ENCODE measurements at places on chromosomes 1 and 21.

DNA sequence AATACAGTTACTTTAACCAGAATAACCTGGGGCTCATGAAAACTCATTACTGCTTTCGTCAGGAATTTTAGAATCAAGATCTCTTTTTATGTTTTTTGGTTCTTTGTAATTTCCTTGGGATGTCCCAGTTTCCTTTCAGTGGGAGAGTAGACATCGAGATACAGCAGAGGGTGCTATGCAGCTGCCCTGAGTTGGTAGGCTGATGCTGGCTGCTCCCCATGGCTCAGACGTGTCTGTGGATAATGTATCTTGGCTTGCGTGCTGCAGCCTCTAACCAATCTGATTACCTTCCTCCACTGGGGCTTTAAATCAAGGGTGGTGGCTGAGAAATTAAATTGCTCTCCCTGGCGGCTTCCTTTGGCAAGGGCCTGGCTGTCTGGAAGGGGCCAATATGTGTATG, 253.7 kb downstream of the CACNA1E start:
- no peak for DNase-seq

DNA sequence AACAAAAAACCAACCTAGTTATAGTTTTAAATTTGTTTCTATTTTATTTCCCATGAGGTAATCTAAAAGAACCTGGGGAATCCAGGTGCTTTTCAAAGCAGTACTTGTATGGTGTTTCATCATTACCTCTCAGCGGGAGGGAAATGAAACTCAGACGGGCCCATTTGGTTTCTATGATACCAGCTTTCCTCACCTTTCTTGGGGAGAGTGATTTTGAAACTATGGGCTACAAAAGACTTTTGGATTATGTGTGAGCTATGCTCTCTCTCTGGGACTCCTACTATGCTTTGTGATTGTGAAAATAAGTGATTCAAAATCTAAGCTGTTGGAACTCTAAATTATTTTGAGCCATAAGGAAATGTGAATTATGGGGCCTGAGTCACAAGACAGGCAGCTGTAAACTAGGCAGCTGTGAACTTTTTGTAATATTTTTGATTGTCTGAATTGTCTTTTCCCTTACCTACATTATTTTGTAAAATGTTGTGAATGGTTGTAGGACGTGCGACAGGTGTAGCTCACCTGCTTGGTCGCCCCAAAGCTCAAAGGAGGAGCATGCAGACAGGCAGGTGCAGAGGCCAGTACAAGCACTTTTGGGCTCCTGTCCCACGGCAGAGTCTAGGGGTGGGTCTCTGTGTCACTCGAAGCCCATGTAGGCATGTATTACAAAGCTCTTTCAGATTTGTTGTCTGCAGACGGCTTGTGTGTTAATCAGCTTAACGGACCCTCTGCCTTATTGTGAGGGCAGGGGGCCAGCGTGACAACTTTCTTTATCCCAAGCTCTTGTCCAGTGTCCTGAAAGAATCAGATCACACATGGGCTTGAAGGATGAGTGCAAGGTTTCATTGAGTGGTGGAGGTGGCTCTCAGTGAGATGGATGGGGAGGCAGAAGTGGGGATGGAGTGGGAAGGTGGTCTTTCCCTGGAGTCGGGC, 64.8 kb upstream of the BACH1 start:
- DNase-seq, result peak; percentile 36

DNA sequence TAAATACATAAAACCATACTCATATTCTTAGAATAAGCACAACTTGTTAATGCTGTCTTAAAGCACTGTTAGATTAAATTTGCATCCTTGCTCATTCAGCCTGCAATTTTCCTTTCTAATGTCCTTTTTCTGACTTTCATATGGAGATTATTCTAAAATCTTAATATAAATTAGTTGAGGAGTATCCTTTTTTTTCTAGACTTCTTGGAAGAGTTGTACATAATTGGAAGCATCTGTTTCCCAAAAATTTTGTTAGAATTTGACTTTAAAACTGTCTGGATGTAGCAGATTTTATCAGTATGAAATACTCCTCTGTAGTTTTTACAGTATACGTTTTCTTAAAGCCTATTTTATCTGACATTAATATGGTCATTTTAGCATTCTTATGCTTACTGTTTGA, 9.7 kb downstream of the KIFAP3 start:
- no peak for DNase-seq

- no peak for DNase-seq
These were observed 266.2 kb downstream of the LMO4 start for GRCh38 chr1:87594736-87595383.

GRCh38 chr1:185426848-185427247, 109.8 kb upstream of the IVNS1ABP start:
- no peak for DNase-seq

- DNase-seq, result no peak
These were observed 64.1 kb downstream of the DDR2 start for GRCh38 chr1:162696286-162696862.

DNA sequence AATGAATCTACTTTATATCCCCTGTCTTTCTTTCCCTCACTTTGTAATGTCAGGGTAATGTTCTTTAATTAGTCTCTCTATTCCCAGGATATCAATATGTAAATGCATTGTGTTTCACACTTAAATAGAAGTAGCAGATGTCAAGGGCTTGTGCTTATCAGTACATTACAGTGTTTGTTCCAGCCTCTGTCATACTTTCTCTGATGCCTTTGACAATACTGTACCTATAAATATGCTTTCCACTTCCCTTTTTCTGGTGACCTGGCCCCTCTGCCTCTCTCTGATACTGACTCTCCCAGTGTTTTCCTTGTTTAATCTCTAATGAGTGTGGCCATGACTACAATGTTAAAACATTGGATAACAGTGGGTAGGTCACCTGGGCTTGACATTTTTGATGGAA, 862.0 kb upstream of the NEGR1 start:
- DNase-seq, result no peak

GRCh38 chr1:90919190-90919719, 102.6 kb downstream of the ZNF644 start:
- DNase-seq, result no peak

GRCh38 chr1:111202707-111203623, 2.5 kb upstream of the DENND2D start:
- no peak for DNase-seq

- no peak for DNase-seq
These were observed 351.3 kb downstream of the RRAGC start for GRCh38 chr1:38508232-38508631.

- no peak for DNase-seq
These were observed 505.1 kb upstream of the USP24 start for GRCh38 chr1:55720261-55720660.

DNA sequence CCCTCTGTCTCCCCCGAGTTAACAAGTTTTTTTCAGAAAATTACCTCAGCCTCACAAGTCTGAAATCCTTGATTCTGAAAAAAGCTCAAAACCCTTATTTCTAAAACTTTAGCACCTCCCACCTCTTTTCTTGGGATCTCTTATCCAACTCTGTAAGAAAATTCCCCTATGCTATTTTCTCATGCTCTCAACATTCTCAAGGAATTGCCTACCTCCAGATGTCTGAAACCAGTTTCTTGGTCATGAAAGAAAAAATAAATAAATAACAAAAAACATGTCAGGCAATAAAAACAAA, 18.1 kb upstream of the SFPQ start:
- DNase-seq, result no peak

DNA sequence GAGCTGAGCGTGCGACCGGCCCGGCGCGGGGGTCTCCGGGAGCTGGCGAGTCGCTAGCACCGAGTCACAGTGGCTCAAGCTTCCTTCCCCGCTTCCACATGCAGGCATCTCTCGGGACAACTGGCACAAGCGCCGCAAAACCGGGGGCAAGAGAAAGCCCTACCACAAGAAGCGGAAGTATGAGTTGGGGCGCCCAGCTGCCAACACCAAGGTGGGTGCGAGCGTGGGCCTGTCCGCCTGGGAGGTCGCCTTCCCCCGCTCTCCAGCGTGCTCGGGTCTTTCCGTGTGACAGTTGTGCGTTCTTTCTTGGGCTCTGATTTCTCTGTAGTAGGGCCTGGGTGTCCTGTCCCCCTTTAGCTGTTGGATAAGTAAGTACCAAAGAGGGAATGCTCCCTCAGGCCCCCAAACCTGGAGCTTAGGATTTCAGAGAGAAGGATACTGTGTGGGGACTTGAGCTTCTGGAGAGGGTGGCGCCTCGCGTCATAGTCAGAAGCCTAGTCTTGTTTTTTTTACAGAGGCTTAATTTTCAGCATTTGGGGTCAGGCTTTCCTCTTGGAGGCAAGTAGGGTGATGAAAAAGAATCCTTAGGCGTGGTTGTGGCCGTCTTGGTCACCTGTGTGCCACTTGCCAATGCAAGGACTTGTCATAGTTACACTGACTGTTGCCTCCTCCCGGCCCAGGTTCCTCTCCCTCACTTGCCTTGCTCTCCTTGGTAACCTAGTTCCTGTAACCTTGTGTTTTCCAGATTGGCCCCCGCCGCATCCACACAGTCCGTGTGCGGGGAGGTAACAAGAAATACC, 790 bp downstream of the RPS8 start:
- DNase-seq, result peak; percentile 57

- DNase-seq, result no peak
These were observed 21.5 kb downstream of the INSL5 start for GRCh38 chr1:66779475-66780078.

DNA sequence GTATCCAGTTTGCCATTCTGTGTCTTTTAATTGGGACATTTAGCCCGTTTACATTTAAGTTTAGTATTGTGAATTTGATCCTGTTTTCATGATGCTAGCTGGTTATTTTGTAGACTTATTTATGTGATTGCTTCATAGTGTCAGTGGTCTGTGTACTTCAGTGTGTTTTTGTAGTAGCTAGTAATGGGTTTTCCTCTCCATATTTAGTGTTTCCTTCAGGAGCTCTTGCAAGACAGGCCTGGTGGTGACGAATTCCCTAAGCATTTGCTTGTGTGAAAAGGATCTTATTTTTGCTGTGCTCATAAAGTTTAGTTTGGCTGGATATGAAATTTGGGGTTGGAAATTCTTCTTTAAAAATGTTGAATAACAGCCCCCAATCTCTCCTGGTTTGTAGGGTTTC, 69.2 kb upstream of the PDC start:
- no peak for DNase-seq

DNA sequence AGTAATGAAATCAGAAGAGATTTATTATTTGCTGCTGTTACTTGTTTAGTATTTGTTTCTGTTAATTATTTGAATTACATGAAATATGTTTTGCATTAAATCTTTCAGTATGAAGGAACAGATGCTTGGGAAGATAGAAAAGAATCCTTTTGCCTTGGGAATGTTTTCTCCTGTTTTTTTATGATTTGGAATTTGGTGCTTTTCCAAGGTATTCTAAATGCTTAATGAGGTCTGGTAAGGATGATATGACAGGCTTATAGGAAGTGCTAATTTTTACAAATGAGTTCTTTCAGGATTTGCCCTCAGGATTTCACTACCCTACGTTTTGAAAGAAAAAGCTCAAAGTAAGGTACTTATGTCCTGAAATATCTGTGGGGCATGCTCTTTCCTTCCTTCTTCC, 25.6 kb upstream of the ST6GALNAC3 start:
- DNase-seq, result no peak

DNA sequence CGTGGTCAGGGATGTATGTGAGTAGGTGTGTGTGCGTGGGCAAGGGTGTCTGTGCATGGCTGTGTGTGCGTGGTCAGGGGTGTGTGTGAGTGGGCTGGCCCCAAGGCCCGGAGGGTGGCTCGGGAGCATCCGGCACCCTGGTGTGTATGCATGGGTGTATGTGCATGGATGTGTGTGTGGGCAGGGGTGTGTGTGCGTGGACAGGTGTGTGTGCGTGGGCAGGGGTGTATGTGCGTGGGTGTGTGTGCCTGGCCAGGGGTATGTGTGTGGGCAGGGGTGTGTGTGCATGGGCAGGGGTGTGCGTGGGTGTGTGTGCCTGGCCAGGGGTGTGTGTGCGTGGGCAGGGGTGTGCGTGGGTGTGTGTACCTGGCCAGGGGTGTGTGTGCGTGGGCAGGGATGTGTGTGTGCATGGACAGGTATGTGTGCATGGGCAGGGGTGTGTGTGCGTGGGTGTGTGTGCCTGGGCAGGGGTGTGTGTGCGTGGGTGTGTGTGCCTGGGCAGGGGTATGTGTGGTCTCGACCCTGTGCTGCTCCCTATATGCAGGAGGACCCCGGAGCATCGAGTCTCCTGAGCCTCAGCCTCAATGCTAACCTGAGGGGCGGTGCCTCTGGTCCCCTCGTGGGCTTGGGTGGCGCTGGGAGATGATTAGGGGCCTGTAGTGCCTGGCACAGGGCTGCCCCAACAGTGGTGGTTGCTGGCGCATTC, 16.3 kb downstream of the ARHGEF16 start:
- DNase-seq, result no peak

- no peak for DNase-seq
These were observed 57.0 kb downstream of the SCCPDH start for GRCh38 chr1:246781212-246781611.

DNA sequence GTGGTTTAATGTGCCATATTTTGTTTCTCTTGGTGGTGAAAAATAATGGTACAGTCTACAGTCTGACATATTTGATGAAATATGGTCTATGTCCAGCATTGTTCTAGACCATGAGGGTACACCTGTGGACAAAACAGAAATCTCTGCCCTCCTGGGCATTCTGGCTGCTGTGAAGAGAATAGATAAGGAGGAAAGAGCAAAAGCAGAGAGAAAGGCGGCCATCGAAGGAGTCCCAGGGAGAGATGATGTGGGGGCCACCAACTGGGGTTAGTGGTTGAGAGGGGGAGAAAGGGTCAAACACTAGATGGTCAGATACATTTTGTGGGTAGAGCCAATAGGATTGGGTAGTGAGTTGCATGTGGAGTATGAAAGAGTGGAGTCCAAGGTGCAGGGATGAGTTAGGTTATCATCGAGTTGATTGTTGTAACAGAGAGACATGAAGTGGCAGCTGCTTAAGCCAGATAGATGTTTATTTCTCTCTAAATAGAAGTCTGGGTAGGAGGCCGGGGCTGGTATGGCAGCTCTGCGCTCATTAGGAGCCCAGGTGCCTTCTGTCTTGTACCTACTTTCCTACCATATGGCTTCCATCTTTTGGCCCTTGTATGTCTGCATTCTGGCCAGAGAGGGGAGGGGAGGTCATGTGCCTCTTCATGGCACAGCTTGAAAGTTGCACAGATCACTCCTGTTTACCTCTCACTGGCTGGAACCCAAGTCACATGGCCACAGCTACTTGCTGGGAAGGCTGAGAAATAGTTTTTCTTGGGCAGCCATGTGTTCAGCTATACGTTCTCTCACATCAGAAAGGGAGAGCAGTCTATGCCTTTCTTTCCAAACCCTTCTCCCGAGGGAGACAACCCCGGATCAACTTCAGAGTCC, 13.0 kb downstream of the UBE4B start:
- DNase-seq, result no peak

- peak; percentile 52 for DNase-seq
These were observed at the start of gene GBP4 for GRCh38 chr1:89198491-89199072. GBP4 (minus strand) TSS chr1:89198942; CDS start chr1:89198834, 108 bp downstream.

- DNase-seq, result no peak
These were observed 2.2 kb downstream of the AVPR1B start for GRCh38 chr1:206114692-206115640.

DNA sequence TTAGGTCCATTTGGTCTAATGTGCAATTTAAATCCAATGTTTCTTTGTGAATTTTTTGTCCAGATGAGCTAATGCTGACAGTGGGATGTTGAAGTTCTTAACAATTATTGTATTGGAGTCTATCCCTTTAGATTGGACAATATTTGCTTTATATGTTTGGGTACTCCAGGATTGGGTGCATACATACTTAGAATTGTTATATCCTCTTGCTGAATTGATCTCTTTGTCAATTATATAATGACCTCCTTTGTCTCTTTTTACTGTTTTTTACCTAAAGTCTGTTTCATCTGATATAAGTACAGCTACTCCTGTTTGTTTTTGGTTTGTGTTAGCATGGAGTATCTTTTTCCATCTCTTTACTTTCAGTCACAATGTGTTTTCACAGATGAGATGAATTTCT, 22.2 kb downstream of the CD55 start:
- no peak for DNase-seq
